ENCODE measurements at places on chromosomes 16 and 17. TPM values are rescaled to one million over a fixed set of nuclear protein-coding genes. Genes with fewer than 3 reads are reported as not detected.

AHSP gene
- not detected for total RNA-seq

CCL4 gene
- total RNA-seq, result not detected

MFAP4 gene
- total RNA-seq, result 39.1 TPM

CEMP1 gene
- not detected for total RNA-seq

CIITA gene
- 1.1 TPM for total RNA-seq

GNGT2 gene
- not detected for total RNA-seq

NPIPB13 gene
- total RNA-seq, result 0.73 TPM

KCNJ16 gene
- not detected for total RNA-seq

ZNF768 gene
- total RNA-seq, result 21.0 TPM

C17orf100 gene
- 0.72 TPM for total RNA-seq

All from smooth muscle cell of the pulmonary artery (primary cell).